GOT3 (cell line): ENCODE measurements at places on chromosomes 16 and 17.

- DNase-seq, result no peak
Measured at GRCh38 chr17:76704805-76705204, 6.0 kb downstream of the MXRA7 start.

- DNase-seq, result no peak
Measured at GRCh38 chr16:47644166-47644565, 183.0 kb downstream of the PHKB start.

- no peak for DNase-seq
Measured at GRCh38 chr16:893360-893759, 77.4 kb downstream of the LMF1 start.

GRCh38 chr16:57485091-57485915 is 990 bp downstream of the DOK4 start:
- no peak for DNase-seq

- no peak for DNase-seq
Measured at GRCh38 chr16:57701759-57702371, 7.3 kb downstream of the DRC7 start.

DNA sequence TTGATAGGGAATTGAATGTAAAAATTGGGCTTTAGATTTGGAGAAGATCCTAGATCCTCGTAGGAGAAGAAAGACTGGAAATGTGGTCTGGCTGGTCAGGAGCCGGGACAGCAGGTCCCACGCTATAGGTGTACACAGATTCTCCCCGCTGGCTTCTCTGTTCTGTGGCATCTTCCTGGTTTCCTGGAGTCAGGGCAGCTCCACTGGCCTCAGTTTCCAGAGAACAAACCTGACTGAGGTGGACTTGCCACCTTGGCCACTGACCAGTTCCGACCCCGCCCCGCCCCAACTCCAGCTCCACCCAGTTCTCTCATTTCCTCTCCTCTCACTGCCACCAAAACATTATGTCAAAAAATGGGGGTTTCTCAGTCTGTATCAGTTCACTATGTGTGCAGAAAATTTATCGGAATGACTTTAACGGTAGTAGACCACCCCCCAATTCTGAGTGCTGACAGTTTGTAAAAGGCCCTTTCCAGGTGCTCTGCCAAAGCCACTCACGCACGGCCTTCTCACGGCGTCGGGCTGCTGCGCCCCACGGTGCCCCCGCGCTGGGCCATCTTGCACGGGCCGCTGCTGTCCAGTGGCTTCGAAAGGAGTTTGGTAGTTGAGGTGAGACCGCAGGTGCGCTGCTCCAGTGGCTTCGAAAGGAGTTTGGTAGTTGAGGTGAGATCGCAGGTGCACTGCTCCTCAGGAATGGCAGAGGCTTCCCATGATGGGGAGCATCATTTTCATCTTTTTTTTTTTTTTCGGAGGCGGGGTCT is 161.4 kb upstream of the CHMP6 start:
- no peak for DNase-seq

- no peak for DNase-seq
Measured at GRCh38 chr16:4537376-4538343, 913 bp downstream of the CDIP1 start.

DNA sequence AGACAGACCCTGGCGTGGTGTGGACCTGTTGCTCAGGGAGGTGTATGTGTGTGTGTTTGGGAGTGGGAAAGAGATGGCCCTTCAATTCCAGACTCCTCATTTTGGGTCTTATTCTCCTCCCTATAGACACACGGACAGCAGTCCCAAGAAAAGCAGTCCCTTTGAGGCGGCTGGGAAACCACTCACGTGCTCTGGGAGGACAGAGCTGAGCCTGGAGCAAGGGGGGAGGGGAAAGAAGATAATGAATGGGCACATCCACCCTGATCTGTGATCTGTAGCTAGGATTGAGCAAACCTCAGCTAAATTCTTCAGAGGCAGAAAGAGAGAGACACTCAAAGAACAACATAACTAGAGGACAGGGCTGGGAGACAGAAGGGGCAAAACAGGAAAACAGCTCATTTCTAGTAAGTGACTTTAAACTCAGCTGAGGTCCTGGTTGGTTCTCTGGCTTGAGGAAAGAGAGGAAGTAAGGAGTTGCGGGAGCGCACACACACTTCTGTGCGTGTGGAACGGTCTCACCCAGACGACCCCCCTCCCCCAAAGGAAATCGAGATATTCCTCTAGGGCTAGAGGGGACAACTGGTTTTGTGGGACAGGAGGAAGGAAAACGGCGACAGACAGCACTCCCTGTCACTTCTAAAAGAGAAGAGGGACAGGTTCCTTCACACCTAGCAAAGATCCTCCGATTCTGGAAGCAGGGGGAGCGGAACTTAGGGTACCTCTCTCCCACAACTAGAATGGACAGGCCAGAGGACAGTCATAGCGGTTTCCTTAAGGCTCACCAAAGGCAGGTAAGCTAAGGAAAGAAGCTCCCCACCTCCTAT is 658 bp downstream of the RAB5C start:
- no peak for DNase-seq

- no peak for DNase-seq
Measured at GRCh38 chr16:56401482-56401881, 23.9 kb downstream of the AMFR start.

DNA sequence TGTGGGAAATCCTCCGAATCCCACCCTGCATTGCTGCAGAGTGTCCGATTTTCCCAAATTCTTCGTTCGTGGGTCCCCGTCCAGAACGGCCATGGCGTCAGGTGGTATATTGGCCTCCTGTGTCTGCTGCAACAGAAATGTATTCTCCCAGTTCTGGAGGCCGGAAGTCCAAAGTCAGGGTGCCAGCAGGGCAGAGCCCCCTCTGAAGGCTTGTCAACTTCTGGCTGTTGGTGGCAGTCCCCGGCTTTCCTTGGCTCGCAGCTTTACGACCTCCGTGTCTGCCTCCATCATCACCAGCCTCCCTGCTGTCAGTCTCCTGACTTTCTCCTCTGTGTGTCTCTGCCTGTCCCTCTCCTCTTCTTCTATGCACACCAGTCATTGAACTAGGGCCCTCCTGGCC is 142.1 kb upstream of the FOXF1 start:
- DNase-seq, result no peak

DNA sequence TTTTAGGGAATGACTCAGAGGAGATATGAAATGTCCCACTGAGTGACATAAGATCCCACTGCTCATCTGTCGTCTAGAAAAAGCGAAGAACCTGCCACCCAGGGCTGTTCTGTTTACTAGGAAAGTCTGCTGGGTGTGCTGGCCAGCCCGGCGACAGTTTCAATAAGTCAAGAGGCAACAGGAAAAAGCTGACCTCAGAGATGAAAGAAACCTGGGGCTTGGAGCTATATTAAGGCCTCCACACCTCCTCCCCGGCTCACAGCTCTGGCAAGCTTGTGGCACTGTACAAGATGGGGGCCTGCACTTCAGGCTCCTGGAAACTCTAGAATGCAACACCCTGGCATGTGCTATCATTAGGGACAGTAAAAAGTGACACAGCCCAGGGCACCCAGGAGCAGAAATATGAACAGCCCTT is 10.6 kb downstream of the ZFHX3 start:
- no peak for DNase-seq

DNA sequence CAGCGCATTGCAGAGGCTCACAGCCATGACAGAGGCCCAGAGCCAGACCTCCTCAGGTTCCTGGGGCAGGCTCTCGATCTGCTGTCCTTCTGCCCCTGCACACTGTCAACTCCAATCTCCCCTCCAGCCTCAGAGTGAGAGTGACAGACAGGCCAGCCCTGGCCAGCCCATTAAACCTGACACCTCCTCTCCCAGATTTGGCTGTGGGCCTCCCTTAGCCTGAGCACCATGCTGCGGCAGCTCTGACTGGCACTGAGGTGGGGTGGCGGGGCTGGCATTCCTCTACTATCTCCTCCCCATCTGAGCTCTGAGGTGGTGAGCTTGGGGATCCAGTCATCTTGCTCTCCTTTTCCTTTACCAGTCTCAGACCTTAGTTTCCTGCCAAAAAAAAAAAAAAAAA is 15.5 kb upstream of the C1QL1 start:
- DNase-seq, result no peak

GRCh38 chr16:77434022-77434529 is 758 bp downstream of the ADAMTS18 start:
- no peak for DNase-seq

DNA sequence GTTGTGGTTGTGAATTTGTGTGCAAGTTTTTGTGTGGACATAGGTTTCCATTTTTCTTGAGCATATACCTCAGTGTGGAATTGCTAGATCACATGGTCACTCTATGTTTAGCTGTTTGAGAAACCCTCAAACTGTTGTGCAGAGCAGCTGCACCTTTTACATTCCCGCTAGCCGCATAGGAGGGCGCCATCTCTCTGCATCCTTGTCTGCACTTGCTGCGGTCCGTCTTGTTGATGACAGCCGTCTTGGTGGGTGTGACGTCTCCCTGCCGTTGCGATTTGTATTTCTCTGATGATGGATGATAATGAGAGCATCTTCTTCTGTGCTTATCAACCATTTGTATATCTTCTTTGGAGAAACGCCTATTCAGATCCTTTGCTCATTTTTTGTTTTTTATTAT is 25.1 kb upstream of the IL17C start:
- no peak for DNase-seq

DNA sequence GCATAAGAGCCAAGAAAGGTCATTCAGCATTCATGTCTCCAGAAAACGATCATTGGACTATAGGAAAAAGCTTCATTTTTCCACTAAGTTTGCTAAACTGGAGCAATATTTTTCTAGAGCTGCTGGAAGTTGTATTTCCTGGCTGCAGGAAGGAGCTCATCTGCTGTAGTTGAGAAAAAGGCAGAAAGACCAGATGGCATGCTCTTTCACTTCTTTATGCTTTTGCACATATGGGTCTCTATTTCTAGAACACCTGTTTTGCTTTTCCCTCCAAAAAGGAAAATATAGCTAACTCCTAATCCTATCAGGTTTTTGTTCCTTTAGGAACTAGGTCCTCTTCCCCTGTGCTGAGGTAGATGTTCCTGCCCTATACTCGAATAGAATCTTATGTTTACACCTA is 61.9 kb upstream of the HLF start:
- no peak for DNase-seq

DNA sequence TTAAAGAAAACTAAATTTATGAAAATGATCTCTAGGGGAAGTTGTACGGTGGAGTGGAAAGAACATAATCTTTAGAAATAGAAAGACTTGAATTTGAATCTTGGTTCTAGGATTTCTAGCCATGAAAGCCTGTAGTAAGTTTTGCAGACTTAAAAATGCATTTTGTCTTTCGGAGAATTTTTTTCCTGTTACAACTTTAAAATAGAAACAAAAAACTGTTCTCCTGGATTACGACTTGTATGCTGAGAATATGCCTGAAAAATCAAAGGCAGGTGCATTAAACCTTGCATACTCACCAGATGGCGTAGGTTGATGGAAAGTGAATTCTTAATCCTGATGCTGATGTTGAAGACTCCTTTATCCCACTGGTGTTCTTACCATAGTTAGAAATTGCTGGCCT is 7.5 kb upstream of the MPHOSPH6 start:
- DNase-seq, result no peak

- DNase-seq, result no peak
Measured at GRCh38 chr16:81515281-81515680, 70.7 kb downstream of the CMIP start.
